Left ventricle myocardium superior (tissue), 1 donor: ENCODE measurements at places on chromosomes 1 and 21. TPM values are rescaled to one million over a fixed set of nuclear protein-coding genes. Genes with fewer than 3 reads are reported as not detected.

KIF17 gene
- total RNA-seq: 3.5 TPM

SLC44A3 gene
- 3.0 TPM for total RNA-seq

CELA3B gene
- not detected for total RNA-seq

RNU1-2 gene
- 4,234 TPM for total RNA-seq

KRTAP7-1 gene
- total RNA-seq: not detected

ARHGEF16 gene
- 1.7 TPM for total RNA-seq

CSDE1 gene
- 923 TPM for total RNA-seq

DNA sequence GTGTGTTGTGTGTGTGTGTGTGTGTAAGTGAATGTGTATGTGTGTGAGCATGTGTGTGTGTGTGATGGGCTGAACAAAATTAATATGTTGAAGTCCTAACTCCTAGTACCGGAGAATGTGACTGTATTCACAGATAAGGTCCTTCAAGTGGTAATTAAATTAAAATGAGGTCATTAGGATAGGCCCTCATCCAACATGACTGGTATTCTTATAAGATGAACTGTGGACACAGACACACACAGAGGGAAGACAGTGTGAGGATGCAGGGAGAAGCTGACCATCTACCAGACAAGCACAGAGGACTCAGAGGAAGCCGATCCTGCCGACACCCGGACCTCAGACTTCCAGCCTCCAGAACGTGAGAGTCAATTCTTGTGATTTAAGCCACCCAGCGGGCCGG is 91.2 kb upstream of the PGBD5 start:
- no peak for DNase-seq

- DNase-seq: no peak
These were observed 598.8 kb downstream of the PLPP3 start for GRCh38 chr1:55980582-55980981.

DNA sequence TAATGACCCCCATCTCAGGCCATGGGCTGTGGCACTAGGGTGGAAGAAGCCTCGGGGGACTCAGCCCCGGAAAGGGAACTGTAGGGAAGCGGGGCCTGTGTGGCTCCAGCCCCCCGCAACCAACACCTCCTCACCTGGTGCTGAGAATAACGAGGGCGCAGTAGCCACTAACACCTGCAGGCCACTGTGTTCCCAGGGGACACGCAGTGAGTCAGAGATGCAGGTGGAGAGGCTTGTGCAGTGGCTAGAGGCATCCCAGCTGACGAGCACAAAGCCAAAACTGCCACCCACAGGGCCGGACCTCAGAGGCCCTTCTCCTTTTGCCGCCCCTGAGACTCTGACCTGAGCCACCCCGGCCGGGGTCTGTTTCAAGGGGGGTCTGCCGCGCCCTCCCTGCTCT is 33.5 kb upstream of the CCDC27 start:
- DNase-seq: no peak

DNA sequence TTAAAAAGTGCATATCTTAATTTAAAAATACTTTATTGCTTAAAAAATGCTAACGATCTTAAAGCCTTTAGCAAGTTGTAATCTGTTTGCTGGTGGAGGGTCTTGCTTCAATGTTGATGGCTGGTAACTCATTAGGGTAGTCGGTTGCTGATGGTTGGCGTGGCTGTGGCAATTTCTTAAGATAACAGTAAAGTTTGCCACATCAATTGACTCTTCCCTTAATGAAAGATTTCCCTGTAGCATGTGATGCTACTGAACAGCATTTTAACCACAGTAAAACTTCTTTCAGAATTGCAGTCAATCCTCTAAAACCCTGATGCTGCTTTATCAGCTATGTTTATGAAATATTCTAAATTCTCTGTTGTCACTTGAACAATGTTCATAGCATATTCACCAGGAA is 6.8 kb upstream of the SAMD13 start:
- DNase-seq: no peak

DNA sequence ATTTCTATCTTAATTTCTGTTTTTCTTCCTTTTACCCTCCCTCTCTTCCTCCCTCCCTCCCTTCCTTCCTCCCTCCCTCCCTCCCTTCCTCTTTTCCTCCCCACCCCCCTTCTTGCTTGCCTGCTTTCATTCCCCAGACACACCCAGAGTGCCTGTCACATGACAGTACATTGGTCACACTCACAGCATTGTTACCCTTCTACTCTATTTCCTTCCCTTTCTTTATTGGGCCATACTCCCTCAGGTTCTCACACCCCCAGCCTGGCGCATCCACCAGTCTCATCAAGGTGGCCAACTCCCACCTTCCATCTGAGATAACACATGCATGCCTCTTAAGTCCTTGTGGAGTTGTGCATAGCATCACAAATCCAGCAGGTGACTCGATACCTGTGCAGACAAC is 10.9 kb downstream of the TMPRSS3 start:
- DNase-seq: no peak

- DNase-seq: no peak
These were observed 25.0 kb upstream of the SLC2A1 start for GRCh38 chr1:42983693-42984092.

GRCh38 chr1:25750923-25751605 is 48.9 kb upstream of the SELENON start:
- DNase-seq: no peak

DNA sequence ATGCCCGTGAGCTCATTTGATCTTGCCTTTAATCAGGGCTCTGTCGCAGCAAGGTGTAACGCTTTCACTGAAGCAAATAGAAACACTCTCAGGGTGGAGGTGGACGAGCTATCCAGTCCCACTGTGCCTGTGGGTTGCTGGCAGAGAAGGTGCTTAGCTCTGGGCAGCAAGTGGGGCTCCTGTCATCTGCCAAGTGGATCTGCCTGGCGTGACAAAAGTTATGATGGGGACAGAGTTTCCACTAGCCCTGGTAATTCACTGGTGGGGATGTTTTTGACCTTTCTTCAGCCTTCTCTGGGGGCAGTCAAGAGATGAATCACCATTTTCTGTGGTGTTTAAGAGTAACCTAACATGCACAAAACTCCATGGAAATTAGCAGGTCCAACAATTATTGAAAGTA is 71.3 kb upstream of the EDEM3 start:
- peak; percentile 67 for DNase-seq

DNA sequence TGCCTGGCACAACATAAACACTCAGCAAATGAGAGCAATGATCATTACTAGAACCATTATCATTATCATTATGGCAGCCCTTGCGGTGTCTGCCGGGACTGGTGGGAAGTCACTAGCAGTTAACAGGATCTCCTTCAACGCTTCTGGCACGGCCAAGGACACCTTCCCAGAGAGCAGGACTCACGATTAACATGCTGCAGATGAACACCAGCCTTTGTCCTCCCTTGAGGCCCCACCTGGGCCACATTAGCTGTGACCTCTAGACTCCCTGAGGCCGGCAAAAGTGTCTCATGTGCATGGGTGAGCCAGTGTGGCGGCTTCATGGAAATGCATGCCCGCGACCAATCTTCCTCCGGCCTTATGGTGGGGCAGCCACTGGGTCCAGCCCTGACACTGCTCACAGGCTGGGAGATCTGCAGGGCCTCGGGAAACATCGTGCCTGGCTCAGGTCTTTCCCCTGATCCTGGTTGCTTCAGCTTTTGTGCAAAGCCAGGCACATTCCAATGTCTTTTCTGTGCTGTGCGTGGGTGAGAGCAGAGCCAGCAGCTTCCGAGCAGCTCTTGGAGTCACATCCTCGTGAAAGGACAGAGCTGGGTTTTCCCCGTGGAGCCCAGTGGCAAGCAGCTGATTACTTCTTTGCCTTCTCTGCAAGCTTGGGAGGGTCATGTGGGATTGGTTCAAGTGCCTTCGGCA is 107.3 kb downstream of the HMGB4 start:
- DNase-seq: peak; percentile 34

GRCh38 chr1:170205301-170205700 is 59.5 kb downstream of the NTMT2 start:
- DNase-seq: no peak

- no peak for DNase-seq
These were observed 120.2 kb upstream of the KCNE2 start for GRCh38 chr21:34243562-34243961.

- no peak for DNase-seq
These were observed 34.2 kb downstream of the VWA5B1 start for GRCh38 chr1:20324704-20325406.

DNA sequence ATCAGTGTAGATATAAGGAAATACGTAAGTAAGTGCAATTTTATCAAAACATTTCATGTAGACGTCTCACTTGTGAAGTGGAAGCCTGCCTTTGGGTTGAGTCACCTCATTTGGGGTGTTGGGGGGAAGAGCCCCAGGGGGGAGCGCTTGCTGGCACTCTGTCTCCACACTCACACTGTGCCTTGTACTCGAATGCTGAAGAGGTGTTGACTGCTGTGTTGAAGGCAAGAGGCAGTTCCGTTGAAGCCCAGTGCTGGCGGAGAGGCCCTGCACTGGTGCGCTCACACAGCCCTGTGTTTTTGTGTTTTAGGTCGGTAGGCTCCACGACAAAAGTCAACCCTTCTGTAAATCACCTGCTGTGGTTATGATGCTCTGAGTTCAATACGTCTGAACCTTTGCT is 131.9 kb upstream of the COL6A1 start:
- DNase-seq: no peak

DNA sequence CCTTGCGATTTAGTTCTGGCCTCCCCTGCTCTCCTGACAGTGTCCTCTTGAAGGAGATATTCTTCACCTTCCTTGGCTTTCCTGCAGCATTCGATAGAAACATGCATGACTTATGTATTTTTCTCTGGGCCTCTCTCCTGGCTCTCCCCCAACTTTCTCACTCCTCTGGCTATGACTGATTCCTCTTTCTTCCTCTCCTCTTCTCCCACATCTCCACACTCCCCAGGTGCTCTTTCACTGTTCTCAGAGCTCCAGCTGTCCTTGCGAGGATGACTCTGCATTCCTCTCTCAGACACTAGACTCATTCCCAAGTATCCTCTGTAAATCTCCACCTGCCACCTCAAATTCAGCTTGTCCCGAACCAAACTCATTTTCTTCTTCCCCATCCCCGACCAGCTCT is 18.0 kb downstream of the LRRC42 start:
- DNase-seq: no peak
